ENCODE measurements at places on chromosomes 6 and 20.

DNA sequence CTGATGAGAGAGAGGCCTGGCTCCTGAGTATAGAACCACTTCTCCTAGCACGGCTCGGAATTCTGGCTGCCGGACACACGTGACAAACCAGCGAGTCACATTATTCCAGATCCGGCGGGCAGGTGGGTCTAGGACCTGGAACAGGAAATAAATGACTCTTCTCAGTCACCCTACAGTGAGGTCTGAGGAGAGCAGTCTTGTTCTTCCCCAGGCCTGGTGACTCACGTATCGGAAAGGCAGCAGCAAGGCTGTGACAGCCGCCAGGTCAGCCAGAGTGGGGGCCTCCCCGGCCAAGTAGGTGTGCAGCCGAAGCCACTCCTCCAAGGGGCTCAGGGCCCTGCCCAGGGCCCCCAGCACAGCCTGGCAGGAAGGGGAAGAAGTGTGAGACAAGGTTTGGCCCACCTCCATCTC, 2.8 kb downstream of the VARS1 start:
- no peak for DNase-seq

- no peak for DNase-seq
Measured at GRCh38 chr6:54860132-54860531, 13.6 kb downstream of the FAM83B start.

GRCh38 chr6:110398778-110399177, 16.6 kb downstream of the DDO start:
- no peak for DNase-seq

- no peak for DNase-seq
Measured at GRCh38 chr6:15999201-15999600, 129.7 kb upstream of the MYLIP start.

GRCh38 chr6:30917487-30917886, 3.4 kb downstream of the VARS2 start:
- DNase-seq = no peak

DNA sequence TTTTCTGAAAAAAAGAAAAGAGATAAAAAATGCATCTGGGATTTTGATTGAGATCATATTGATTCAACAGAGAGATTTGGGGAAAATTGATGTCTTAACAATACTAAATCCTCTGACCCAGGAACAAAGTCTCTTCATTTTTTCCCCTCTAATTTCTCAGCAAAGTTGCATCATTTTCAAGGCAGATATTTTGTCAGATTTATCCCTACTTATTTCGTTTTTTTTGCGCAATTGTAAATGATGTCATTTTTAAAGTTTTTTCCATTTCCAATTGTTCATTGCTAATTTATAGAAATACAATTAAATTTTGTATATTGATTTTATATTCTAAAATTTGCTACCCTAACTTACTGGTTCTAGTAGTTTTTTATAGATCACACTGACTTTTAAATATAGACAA, 97.7 kb upstream of the TMEM170B start:
- no peak for DNase-seq

DNA sequence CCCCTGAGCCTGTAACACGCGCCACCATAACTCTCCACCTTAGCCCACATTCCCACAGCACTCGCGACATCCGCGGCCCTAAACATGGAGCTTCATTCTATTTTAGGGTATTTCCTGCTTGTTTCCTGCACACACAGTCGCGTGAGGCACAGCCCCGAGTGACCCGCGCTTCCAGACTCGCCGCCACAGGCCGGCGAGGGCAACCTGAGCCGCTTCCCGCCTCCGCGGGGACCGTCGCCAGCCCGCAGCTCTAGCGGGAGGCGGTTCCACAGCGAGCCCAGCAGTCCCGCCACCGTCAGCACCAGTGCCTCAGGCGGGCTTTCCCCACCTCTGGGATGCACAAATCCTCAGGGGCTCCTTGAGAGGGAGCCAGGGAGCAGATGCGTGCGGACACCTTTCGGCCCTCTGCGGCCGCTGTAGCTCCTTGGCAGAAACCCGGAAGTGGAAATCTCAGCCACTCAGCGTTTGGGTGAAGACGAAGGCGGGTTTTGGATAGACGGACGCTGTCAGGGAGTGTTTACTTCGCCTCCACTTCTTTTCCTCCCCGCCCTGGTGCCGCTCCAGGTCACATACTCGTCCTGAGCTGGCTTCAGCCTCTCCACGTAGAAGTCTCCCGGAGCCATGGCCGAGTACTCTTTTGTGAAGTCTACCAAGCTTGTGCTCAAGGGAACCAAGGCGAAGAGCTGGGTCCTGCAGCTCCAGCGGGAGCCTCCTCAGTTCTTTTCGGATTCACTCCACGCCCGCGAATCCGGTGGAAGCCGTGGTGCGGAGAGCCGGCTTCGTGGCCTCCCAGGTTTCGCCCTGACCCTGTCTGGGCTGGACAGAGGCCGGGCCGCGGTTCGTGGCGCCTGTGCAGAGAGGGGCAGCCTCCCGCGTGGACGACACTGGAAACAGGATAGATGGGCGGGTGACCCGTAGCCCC, 2177.4 kb upstream of the DEFB115 start:
- no peak for DNase-seq

DNA sequence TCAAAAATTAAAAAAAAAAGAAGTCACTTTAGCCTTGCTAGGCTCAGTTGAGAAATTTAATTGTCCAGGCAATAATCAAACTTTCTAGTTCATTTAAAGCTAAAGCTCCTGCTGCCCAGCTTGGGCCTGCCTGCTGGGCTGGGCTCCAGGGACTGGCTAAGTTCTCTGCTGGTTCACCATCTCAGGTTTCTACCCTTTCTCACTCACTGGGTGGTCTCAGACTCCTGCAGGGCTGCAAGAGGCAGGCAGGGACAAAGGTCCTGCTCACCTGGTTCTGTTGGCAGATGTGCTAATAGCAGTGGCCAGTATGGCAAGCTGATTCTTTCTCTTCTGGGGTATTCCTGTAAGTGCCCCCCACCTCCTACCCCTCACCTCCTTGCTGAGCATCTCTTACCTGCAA, 21.2 kb upstream of the RTF2 start:
- no peak for DNase-seq

DNA sequence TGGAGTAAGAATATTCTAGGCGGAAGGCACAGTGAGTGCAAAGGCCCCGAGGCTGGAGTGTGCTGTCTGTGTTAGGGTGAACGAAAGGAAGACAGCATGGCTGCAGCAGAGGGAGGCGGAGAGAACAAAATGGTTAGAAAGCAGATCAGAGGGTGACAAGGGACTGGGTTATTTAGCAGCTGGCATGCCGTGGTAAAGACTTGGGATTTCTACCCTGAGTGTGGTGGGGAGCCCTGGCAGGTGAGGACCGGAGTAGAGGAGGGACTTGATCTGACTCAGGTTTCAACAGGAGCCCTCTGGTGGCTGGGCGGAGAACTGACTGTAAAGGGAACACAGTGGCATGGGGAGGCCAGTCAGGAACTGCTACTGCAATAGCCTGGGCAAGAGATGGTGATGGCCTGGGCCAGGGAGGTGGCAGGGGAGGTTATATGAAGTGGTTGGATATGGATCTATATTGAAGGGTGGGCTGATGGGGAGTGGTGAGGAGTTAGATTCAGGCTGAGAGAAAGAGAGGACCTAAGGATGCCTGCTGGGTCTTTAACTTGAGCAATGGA, 38.0 kb downstream of the PIM1 start:
- peak; percentile 63 for DNase-seq

DNA sequence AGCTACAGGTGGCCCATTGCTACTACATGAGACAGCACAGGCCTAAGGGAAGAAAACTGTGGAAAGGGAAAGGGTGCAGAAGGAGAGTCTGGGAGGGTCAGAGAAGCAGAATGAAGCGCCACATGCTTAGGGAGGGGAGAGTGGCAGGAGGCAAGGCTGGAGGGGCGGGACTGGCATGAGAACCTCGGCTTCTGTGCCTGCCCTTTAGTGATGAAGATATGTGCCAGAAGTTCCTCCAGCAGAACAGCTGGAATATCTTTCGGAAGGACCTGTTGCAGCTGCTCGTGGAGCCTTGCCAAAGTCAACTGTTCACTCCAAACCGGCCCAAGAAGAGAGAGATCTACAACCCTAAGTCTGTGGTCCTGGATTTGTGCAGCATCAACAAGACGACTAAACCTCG, 61.8 kb downstream of the CNBD2 start:
- DNase-seq = no peak

DNA sequence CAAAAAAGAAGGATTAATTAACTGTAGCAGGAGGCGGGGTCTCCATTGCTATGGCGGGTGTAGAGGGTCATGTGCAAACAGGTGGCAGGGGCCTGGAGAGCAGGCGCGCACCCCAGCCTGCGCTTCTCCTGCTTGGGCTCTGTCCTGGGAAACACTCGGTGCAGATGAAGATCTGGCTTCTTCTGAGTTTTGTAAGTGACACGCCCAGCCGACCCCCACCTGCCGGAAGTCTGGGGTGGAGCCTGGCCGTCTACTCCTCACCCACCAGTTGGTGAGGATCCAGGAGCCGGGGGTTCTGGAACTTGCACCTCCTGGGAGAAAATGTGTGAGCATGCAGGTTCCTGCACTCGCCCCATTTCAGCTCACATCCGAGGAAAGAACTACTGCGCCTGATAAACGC, 19.3 kb downstream of the PMEPA1 start:
- DNase-seq = no peak

GRCh38 chr6:169164986-169165385, 88.7 kb downstream of the THBS2 start:
- DNase-seq = no peak

- no peak for DNase-seq
Measured at GRCh38 chr20:2363587-2363986, 17.1 kb upstream of the TGM6 start.

- DNase-seq = no peak
Measured at GRCh38 chr6:95648636-95649035, 71.3 kb downstream of the MANEA start.

DNA sequence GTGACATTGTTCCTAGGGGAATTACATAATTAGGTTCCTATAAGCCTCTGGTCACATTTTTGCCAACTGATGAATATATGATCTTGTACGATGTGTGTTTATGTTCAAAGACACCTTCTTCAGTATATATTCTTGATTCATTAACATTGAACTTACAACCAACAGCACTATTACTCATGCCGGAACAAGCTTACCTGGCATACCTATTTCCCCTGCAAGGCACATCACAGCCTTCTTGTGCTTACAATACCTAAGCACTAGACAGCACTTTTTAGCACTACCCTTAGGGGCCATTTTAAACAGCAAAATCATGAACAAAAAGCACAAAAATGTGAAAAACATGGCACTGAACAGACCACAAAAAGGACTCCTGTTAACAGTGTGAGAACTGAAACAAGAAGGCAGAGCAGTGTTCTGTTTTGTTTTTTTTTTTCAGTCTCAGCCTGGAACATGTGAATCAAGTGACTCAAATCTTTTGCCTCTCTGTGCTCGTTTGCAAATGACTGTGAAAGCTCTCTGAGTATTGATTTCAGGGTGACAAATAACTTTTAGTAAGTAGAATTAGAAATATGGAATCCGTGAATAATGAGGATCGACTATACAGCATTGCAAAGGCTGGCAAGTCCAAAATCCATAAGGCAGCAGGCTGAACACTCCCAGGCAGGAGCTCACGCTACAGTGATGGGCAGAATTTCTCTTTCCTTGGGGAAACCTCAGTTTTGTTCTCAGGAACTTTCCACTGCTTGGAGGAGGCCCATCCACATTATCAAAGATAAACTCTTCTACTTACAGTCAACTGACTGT, 102.3 kb upstream of the TSHZ2 start:
- no peak for DNase-seq

DNA sequence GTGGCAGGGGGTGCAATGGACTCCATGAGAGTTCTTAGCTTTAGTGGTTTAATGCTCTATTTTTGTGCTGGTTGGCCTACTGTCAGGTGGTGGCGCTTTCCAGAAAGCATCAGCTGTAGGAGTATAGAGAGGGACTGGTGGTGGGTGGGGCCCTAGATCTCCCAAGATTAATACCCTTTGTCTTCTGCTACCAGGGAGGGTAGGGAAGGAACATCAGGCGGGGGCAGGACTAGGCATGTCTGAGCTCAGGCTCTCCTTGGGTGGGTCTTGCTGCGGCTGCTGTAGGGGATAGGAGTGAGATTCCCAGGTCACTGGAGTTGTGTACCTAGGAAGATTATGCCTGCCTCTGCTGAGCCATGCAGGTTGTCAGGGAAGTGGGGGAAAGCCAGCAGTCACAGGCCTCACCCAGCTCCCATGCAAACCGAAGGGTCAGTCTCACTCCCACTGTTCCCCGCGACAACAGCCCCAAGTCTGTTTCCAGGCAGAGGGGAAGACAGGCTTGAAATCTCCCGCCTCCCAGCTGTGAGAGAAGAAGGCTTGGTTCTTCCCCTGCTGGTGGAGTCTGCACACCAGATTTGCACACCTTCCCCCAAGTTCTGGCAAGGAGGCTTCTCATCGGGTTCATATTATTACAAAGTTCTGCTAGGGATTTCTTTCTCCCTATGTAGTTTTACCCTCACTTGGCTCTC, 46.7 kb upstream of the PKIB start:
- DNase-seq = no peak

GRCh38 chr6:165823609-165824326, 160.7 kb upstream of the PDE10A start:
- DNase-seq = no peak

DNA sequence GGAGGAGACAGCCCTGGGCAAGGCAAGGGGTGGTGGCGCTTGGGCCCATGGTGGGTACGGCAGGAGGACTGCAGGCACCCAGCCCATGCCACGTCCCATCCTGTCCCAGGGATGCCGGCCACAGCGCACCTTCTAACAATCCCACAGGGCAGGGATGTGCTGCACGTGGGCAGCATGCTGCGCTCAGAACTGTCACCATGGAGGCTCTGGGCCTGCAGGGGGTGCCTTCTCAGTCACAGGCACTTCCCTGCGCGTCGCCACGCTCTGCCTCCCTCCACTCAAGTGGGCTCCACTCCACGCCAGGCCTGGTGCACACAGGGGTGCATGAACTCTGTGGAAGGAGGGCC, 2.4 kb downstream of the CABLES2 start:
- no peak for DNase-seq

DNA sequence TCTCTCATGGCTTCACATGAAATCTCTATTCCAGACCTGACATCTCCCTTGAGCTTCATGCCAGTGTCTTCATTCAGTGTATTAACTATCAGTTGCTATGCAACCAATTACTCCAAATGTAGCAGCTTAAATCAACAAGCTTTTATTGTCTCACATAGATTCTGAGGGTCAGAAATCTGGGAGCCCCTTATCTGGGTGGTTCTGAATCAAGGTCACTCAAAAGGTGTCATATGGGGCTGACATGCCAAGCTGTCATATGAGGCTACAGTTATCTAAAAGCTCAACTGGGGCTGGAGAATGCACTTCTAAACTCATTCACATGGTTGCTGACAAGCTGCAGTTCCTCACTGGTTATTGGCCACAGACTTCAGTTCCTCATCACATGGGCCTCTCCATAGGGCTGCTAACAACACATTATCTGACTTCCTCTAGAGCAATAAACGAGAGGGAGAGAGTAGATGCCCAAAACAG, 7.3 kb upstream of the CGA start:
- no peak for DNase-seq

- DNase-seq = no peak
Measured at GRCh38 chr20:38275815-38276550, 15.4 kb upstream of the KIAA1755 start.

DNA sequence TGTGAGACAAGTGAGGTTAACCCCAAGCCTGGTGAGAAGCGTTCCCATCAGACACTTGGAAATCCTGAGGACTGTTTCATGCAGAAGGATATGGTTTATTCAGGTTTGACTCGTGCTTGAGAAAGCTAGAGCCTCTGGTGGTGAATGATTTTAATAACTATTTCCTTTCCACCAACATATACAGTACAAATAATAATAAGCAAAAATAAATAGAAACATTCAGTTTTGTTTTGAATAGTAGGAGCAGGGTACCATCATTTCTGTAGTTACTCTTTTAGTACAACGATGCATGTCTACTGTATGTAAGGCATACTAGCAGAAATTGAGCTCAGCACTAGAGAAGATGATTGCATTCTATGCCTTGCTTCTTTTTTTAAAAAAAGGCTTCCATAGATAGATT, 33.5 kb downstream of the PLG start:
- no peak for DNase-seq

- DNase-seq = no peak
Measured at GRCh38 chr6:131787079-131787478, 20.7 kb upstream of the ENPP1 start.
